ENCODE measurements at places on chromosomes 11 and 22.
A peak's percentile ranks its signal among the peaks of the same experiment; 100 is the strongest.

- DNase-seq: no peak
Measured at GRCh38 chr22:46062232-46062615, 85.3 kb upstream of the WNT7B start.

- DNase-seq: no peak
Measured at GRCh38 chr11:113952588-113952987, 22.3 kb upstream of the HTR3A start.

DNA sequence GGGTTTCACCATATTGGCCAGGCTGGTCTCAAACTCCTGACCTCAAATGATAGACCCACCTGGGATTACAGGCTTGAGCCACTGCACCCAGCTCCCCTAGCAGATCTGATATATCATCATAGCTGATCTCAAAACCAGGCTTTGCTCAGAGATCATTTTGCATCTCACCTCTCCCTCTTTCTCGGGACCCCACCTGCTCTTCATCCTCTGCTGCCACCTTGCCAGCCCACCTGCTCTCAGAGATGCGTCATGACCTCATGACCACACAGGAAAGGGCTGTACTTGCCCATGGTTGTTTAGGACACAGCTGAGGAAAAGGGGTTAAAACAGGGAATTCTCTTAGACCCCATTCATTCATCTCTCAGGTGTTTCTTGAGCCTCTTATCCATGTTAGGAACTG lies 27.4 kb downstream of the POU2F3 start:
- DNase-seq: no peak

GRCh38 chr11:119589001-119589400 lies 140.0 kb downstream of the NECTIN1 start:
- no peak for DNase-seq

DNA sequence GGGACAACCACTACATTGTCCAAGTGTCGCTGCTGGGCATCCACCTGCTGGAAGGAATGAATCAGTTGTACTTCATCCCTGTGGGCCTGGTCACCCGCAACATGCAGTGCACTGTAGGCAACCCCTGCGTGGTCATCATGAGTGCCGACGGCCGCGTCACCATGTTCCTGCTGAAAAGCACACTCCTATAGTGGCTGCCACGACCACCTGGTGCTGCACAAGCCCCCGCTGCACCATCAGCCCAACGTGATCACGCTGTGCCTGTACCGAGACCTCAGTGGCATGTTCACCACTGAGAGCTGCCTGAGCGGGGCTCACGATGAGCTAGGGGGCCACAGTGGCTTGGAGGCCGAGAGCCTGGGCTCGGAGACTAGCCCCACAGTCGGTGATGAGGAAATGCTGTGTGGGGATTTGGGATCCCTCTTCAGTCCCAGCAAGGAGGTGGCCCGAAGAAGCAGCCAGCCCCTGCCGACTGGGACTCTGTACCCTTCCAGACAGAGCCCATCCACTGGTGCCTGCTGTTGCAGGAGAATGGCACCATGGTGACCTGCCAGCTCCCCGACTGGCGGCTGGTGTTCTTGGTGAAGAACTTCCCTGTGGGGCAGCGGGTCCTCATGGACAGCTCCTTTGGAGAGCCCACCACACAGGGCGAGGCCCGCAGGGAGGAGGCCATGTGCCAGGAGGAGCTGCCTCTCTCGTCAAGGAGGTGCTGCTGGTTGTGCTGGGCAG lies 15.7 kb upstream of the SLC5A4 start:
- no peak for DNase-seq

DNA sequence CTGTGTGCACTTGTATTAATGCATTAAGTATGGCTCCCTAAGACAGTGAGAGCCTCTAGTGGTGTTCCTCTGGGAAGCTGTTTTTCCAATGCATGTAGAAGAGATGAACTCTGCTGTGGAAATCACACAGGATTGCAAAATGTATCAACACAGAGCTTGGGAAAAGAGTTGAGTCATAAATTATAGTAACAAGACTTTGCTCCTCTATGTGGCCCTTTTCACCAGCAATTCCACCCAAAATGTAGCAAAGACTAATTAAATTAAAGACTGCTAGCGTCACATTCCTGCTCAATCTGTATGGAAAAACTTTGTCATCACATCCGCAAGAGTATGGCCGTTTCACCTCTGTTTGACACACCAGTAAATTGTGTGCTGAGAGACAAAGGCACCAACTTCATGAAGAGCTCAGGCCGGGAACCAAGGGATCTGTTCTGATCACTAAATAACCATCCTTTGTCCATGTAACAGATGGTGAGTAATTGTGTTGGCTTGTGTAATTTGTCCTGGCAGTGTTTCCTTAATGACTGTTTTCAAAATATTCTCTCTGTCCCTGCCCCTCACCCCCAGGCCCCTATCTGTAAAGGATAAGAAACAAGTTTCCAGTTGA lies 209.2 kb upstream of the SORL1-AS1 start:
- DNase-seq: peak; percentile 83

- no peak for DNase-seq
Measured at GRCh38 chr11:30457087-30457486, 129.1 kb downstream of the MPPED2 start.

GRCh38 chr11:109783014-109783413 lies 310.2 kb upstream of the ZC3H12C start:
- no peak for DNase-seq

GRCh38 chr11:85867751-85868150 lies 12.6 kb downstream of the CCDC83 start:
- DNase-seq: peak; percentile 87

DNA sequence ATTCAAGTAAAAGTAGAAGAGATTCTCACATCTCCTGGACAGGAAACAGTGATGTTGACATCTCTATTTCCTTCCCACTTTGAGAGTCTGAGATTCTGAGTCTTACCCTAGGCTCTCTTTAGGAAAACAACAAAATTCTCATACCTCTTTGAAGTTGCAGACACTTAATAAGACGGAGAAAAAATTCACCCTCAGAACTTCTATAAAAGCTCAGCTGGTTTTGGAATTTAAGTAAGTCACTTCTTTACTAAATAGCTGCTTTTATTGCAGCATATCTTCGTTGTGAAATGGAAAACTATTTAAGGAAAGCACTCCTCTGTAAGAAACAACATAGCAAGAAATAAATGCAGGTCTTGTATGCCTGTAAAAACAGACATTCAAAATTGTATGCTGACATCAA lies 79.1 kb downstream of the MSANTD4 start:
- DNase-seq: no peak

GRCh38 chr11:35116762-35117640 lies 22.0 kb upstream of the CD44 start:
- no peak for DNase-seq

- DNase-seq: no peak
Measured at GRCh38 chr11:71309611-71310010, 57.2 kb upstream of the SHANK2 start.

GRCh38 chr11:27228232-27228905 lies 134.6 kb downstream of the CCDC34 start:
- DNase-seq: no peak

- DNase-seq: no peak
Measured at GRCh38 chr11:74678591-74679512, 52.4 kb downstream of the CHRDL2 start.

- peak; percentile 88 for DNase-seq
Measured at GRCh38 chr11:8068605-8069221, 12.3 kb upstream of the TUB start.

- peak; percentile 53 for DNase-seq
Measured at GRCh38 chr11:34501500-34501899, 12.1 kb downstream of the ELF5 start.

DNA sequence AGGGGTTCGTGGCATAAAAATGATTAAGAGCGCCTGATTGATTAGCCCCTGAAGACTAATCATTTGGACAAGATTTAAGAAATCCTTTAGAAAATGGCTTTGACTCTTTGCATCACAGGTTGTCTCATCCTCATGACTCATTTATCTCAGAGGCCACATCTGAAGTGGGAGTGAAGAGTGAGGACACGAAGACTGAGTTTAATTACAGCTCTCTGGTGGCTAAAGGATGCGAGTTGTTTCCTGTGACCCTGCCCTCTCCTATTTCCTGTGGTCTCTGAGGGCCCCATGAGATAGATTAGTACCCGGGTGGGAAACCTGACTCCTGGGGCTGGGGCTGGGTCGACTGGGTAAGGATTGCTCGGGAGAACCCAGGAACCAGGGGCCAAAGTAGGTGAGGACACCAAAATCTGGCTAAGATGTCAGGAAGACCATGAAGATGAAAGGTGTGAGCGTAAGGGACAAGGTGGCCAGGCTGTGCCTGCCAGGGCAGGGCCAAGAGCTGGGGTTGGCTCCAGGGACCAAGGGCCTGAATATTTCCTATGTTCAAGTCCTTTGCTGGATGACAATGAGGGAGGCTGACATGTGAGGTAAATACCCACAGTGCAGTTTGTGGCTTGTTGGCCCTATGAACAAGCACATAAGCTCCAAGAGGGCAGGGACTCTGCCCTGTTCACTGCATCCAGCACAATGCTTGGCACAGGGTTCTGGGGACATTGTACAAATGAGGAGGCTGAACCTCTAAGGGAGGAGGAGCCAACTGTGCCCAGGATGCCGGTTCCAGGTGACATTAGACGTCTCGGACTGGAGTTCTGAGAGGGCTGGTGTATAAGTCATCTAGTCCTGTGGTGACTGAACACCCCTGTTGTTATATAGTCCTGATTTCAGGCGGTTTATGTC lies 3.6 kb downstream of the OTOG start:
- DNase-seq: no peak

DNA sequence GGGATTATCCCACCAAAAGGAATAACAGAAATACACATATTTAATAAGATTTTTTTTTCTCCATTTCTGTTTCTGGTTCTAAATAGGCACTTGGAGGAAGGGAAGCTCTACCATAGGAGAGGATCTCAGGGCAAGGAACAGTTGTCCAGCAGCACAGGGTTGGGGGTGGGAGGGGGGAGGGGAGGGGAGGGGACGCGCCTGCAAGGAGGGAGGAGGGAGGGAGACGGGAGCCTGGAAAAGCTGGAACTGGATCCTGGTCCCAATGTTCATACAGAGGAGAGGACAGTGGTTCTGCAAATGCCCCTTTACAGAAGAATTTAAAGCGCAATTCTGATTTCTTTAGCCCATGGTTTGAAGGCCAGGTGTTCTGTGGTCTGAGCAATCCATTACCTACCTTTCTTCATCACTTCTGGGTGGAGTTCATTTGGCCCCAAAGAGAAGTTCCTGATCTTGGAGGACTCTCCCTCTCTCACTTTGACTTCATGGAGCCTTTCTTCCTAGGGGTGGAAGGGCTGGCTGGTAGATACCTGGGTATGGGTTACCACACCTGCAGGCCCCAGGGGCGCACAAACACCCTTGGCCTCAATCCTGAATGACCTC lies 348.9 kb upstream of the NCAM1 start:
- DNase-seq: no peak

GRCh38 chr11:79209540-79210266 lies 231.1 kb downstream of the TENM4 start:
- peak; percentile 44 for DNase-seq

DNA sequence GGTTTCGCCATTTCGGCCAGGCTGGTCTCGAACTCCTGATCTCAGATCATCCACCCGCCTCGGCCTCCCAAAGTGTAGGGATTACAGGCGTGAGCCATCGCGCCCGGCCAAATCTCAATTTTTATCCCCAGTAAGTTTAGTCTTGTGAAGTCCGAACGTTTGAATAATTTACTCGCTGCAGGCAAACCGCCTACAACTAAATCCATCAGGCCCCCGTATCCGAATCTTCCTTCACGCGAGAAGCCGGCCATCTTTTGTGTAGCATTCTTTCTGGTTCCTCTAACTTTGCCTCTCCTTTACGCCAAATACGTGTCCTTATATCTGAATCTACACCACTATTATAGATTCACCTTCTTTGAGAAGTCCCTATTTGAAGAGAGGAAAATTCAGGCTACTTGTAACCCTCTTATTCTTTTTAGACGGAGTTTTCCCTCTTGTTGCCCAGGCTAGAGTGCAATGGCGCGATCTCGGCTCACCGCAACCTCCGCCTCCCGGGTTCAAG lies 581 bp upstream of the EIF3L start:
- peak; percentile 43 for DNase-seq

GRCh38 chr22:39928536-39929520 lies 27.9 kb downstream of the GRAP2 start:
- no peak for DNase-seq

DNA sequence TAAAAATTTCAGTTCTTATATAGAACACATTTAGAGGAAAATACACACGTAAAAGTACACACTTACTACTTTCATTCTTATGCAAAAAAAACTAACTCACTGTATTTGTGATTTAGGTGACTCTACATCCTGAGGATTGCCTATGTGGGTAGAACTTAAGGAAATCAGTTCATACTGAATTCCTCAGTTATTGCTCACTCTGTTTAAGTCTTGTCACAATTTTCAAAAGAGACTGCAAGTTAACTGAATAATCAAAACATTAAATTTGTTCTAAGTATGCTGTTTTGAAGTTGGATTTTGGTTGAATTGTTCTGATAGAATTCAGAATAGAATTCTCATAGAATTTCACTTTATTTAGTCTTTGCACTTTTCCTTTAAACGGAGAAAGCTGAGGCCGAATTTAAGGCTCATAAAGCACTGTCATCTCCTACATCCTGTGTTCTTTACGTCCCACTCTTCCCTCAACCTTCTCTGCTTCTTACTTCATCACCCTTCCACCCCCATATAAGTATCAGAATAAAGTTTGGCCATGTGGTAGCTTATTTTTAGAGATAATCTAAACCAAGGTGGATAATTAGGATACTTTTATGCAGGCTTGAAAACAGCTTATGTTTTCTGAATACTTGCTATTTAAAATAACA lies 59.8 kb downstream of the APOL5 start:
- peak; percentile 86 for DNase-seq

- no peak for DNase-seq
Measured at GRCh38 chr11:117510646-117511045, 183.0 kb downstream of the CEP164 start.

DNA sequence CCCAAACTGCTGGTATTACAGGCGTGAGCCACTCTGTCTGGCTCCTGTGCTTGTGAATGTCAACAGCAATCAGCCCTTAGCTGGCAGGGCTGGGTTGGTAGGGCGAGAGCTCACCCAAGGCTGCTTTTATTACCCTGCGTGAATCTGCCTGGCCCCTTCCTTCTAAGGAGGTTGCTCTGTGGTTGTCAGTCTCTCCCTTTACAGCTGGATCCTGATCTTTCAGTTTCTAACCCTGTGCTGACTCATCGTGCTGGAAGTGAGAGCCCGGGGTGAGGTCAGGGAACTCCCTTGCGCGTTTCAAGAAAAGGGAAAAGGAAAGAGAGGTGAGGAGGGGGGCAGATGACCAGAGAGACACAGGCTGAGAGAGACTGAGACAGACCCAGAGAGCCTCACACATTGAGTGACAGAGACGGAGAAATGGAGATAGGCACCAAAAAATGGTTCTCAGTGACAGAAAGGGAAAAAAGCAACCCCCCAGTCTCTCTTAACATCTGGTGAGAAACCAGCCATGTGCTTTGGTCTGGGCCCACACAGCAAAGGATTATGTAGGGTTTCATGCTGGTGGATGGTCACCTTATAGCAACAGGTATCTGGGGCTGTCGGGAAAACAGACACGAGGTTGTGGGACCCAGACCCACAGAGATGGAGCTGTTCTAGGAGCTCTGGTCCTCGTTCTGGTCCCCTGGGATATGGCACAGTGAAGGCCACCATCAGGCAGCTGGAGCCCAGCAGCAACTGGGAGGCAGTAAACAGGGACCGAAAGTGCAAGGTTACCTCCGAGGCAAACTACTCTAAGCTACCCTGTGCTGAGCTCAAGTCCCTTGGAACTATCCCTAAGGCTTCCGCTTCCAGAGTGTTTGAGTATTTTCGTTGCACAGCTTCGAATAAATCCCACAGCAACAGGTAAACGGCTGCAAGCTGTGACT lies 2.5 kb downstream of the TCN2 start:
- peak; percentile 80 for DNase-seq

GRCh38 chr11:122214567-122214966 lies 98.6 kb upstream of the BLID start:
- DNase-seq: peak; percentile 77

All from fibroblast of skin of back (primary cell).